Natural killer cell (primary cell): ENCODE measurements at places on chromosomes 5 and 9. TPM values are rescaled to one million over a fixed set of nuclear protein-coding genes. Genes with fewer than 3 reads are reported as not detected.

Gene PKD2L2
- not detected for total RNA-seq

Gene FRMD3
- 1.2 TPM for total RNA-seq

Gene WDR31
- total RNA-seq, result 0.19 TPM

Gene TCOF1
- 51.7 TPM for total RNA-seq

Gene IL13
- 1.4 TPM for total RNA-seq

Gene LECT2
- total RNA-seq, result not detected

Gene NUTM2G
- total RNA-seq, result not detected

Gene DNAI1
- not detected for total RNA-seq

Gene NIPAL4
- 0.39 TPM for total RNA-seq

Gene NANS
- 36.8 TPM for total RNA-seq
